ENCODE measurements at places on chromosomes 11 and 22. TPM values are rescaled to one million over a fixed set of nuclear protein-coding genes. Genes with fewer than 3 reads are reported as not detected.

- no peaks in the 10 kb centered on the region for H3K36me3 ChIP-seq
- no peaks in the 10 kb centered on the region for H3K27me3 ChIP-seq
Observed at GRCh38 chr11:65377036-65377435, 5.4 kb downstream of the SLC25A45 start.

The CABP7 gene
- total RNA-seq, result 15.1 TPM

DNA sequence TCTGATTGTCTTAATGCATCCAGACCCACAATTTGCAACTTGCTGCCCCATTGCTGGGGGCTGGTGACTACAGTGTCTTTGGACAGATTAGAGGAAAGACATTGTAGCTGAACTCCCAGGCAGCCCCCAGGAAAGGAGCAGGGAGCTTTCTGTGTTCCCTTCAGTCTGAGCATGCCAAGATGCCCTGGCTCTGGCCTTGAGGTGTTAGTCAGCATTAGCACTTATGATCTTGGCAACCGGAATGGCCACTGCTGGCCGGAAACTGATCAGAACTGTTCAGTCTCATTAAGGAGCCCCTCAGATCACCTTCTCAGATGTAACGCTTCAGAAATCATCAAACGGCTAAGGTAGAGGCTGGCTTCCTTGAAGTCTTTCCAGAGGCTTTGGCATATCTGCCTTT, 195.2 kb downstream of the NAV2 start:
- H3K4me3 ChIP-seq, result no peak overlapping the region
- H3K4me1 ChIP-seq, result no peaks in the 10 kb centered on the region
- DNase-seq, result peak; percentile 68

DNA sequence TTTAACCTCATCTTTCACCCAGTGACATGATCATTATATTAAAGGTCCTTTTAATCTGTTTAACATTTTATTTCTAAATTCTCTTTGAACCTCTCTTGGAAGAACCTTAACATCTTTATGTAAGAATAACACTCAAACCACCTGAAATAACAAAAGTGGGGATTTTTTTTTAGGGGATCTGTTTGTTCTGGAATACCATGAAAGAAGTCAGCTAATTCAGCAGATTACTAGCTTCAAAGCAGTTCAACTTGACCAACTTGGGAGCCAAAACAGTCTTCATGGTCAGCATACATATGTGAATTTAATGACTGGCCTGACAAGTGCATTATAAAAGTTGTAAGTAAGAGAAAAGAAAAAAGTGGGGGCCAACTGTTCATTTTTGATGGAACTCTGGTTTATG, 52.3 kb downstream of the CCDC34 start:
- DNase-seq, result no peak
- H3K4me1 ChIP-seq, result no peaks in the 10 kb centered on the region
- no peak overlapping the region for H3K27ac ChIP-seq
- H3K27me3 ChIP-seq, result no peaks in the 10 kb centered on the region
- no peak overlapping the region for H3K4me3 ChIP-seq

GRCh38 chr22:43151251-43152002, at the start of gene TSPO:
Gene TSPO, plus strand, starts transcription at chr22:43151559. Its CDS starts 7,680 bp downstream, at chr22:43159239.
- peak; percentile 88 for DNase-seq
- peak within 1 kb of the TSS; percentile 54 for H3K4me3 ChIP-seq
- no peaks in the 10 kb centered on the region for H3K27me3 ChIP-seq
- H3K36me3 ChIP-seq, result no peaks in the 10 kb centered on the region
- peak within 1 kb of the TSS; percentile 49 for H3K27ac ChIP-seq
- H3K4me1 ChIP-seq, result peaks cover 23% of the 10 kb centered on the region

The METTL15 gene
- 14.9 TPM for total RNA-seq

The OR4D6 gene
- not detected for total RNA-seq

All from adrenal gland (tissue), 19 donors.